ENCODE measurements at places on chromosomes 3 and 15.

- no peak for DNase-seq
Measured at GRCh38 chr3:69499899-69500421, 114.1 kb upstream of the FRMD4B start.

GRCh38 chr15:40506964-40507571, 36.3 kb downstream of the CHST14 start:
- DNase-seq = peak; percentile 23

DNA sequence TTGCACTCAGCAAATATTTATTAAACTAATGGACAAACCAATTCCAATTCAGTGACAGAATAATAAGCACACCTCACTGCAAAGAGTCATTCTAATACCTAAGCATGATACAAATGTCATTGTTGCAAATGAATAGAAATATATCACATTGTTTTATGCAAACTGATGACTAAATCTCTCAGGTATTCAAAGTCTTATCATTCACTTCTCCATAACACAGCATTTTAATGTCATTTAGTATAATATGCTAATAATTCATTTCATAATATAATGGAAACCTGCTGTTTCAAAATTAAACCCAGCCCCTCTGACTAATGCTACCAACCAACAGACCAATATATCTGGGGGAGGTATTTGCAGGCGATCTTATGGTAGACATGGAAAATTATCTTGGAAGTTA, 71.8 kb downstream of the FGF7 start:
- no peak for DNase-seq

- no peak for DNase-seq
Measured at GRCh38 chr15:99017322-99017701, 9.7 kb upstream of the PGPEP1L start.

- no peak for DNase-seq
Measured at GRCh38 chr3:228442-229182, 32.0 kb downstream of the CHL1 start.

DNA sequence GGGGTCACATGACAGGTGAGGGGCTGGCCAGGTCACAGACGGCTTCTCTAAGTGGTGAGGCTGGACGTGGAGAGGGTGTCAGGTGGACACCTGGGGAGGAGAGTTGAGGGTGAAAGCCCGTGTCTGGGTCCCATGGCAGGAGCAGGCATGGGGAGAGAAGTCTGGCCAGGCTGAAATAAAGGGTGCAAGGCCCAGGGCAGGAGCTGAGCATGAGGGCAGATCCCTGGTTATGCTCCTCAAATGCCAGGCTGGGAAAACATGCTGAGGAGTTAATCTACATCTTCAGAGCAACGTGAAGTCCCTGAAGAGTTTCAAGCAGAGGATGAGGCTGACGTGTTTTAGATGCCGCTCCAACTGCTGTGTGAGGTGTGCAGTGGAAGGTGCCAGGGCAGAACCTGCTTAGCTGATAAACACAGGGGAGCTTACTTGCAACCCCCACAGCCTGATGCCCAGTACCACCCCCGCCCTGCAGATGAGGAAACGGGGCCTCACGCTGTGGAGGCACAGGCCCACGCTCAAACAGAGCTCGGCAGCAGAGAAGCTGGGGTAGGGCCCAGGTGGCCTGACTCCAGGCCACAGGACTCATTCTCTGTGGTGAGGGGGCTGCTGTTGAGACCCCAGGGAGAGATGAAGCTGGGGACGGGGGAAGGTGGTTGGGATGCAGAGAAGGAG, 40.5 kb downstream of the HCN4 start:
- DNase-seq = no peak

GRCh38 chr15:25176991-25177954, 222.5 kb downstream of the SNRPN start:
- no peak for DNase-seq
